ENCODE measurements at places on chromosomes 16 and 17.

GRCh38 chr16:29007730-29008593 lies 23.1 kb downstream of the LAT start:
- DNase-seq = no peak

- no peak for DNase-seq
These were observed 43.4 kb downstream of the HNF1B start for GRCh38 chr17:37701496-37701898.

DNA sequence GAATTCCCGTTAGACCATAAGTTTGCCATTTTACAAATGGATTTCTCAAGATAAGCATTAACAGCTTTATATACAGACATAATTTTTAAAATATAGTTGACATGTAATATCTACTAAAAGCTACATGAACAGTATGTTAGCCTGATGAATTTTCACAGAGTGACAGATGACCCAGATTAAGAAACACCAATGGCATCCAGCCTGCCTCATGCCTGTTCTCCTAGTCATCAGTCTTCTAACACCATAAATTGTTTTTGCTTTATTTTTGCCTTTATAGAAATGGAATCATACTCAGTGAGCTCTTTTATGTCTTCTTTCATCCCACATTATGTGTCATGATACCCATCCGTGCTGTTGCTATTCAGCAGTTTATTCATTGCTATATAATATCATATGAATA lies 80.0 kb downstream of the ATF7IP2 start:
- DNase-seq = no peak

- DNase-seq = no peak
These were observed 221.8 kb downstream of the MAP2K4 start for GRCh38 chr17:12242345-12242954.

DNA sequence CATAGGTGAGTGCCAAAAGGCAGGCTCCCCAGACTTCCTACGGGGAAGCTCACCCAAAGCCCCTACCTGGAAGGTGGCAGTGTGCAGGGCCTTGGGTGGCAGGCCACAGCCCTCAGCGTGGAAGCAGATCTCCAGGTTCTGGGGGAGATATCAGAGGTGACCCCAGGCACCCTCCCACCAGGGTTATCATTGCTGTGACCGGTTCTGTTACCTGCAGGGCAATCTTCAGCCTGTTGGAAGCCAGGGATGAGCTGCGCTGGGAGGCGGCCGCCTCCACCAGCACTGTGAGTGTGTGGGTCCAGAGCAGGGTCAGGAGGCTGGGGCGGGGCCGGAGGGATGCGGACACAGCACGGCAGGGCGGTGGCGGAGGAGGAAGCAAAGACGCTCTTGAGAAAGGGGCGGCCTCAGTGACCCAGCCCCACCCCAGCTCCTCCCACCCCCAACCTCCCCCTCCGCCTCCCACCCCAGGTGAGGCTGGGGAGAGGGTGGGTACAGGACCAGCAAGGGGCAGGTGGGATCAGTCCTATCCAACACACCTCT lies 13.1 kb downstream of the UNC13D start:
- DNase-seq = no peak

DNA sequence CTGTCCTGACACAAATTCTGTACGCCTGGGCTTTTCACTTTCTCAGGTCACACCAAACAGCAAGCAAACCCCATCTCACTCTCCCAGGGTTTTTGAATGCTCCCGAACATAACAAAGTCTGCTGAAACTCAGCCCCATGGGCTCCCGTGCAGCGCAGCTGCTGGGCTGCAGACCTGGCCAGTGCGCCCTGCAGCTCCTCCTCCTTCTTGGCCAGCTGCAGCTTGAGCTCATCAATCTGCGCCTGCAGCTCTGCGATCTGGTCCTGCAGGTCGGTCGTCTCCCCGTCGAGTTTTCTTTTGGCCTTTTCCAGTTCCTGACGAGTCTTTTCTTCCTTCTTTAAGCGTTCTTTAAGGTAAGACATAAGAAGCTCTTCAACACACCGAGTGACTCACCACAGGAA lies 70.5 kb downstream of the NDEL1 start:
- no peak for DNase-seq

DNA sequence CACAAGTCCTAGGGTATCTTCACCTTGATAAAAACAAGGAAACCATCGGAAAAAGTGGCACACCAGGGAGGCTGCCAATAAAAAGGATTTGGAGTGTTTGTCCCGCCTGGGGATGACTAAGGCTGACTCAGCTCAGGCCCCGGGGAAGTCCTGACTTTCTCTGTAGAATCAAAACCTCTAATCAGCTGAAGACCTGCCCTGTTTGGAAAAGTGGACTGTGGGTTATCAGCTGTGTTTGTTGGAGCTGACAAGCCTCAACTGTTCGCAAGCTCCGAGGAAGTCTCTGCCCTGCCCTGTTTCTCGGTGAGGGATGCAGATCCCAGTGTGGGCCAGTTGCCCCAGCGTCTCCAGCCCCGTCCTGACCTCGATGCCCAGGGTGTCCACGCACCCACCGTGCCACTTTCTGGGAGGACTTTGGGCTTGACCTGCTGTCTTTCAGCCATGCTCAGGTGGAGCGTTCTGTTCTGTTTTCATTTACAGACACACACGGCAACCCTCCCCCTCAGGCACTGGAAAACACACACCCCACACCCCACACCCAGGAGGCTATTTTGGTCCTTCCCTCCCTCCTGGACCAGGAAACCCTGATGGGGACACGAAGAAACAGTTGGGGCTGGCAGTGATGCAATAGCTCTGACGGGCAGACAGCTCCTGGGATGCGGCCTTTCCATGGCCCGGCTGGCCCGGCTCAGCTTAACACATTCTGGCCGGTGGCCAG lies 27.6 kb upstream of the PITPNA start:
- no peak for DNase-seq

GRCh38 chr16:56577300-56577625 lies 12.1 kb upstream of the MT3 start:
- DNase-seq = no peak

GRCh38 chr17:4859816-4860625 lies 26.9 kb downstream of the MINK1 start:
- no peak for DNase-seq

DNA sequence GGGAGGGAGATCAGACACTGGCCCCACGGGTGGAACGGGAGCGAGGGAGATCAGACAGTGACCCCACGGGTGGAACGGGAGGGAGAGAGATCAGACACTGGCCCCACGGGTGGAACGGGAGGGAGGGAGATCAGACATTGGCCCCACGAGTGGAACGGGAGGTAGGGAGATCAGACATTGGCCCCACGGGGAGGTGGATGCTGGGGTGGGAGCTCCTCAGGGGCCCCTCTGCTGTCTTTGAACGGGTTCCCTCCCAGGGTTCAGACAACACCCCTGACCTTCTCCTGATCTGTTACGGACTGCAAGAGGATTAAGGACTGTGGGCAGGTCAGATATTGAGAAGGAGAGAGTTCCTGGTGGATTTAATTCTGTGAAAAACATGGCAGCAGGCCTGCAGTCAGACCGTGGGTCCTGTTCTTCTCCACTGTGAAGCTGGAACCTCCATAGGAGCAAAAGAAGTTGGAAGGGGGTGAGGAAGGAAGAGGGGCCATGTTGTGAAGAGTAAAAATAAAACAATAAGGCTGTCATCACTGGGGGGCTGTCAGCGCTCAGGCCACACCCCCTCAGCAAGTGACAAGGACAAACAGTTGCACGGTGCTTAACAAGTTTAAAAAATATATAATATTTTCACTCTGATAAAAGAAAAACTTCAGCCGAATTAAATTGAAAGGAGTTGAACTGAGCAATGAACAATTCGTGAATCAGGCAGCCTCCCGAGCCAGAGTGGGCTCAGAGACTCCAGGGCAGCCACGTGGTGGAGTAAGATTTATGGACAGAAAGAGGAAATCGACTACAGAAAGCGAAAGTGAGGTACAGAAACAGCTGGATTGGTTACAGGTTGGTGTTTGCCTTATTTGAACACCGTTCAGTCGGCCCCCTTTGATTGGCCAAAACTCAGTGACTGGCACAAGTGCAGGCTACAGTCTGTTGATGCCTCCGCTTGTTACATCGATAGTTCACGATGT lies 348.7 kb upstream of the TNRC6C start:
- DNase-seq = peak; percentile 23

- DNase-seq = no peak
These were observed 17.9 kb downstream of the CASKIN1 start for GRCh38 chr16:2178321-2179106.

- no peak for DNase-seq
These were observed 55.4 kb upstream of the HAPSTR1 start for GRCh38 chr16:9035996-9036395.

DNA sequence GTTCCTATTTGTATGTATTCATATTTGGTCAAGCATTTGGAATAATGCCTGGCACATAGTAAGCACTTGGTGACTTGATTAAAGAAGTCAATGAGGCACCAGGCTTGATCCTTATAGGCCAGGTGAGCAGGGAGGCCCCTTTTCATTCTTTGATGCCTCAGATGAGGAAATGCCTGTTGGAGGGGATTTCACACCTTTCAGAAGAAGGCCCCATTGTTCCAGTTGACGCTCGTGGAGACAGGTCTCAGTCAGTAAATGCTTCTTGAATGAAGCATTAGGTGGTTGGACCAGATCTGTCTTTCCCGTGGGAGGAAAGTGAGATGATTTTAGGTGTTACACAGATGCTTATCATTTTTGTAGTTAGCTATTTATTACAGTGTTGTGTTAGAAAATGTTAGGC lies 13.0 kb downstream of the LCMT1 start:
- DNase-seq = no peak

DNA sequence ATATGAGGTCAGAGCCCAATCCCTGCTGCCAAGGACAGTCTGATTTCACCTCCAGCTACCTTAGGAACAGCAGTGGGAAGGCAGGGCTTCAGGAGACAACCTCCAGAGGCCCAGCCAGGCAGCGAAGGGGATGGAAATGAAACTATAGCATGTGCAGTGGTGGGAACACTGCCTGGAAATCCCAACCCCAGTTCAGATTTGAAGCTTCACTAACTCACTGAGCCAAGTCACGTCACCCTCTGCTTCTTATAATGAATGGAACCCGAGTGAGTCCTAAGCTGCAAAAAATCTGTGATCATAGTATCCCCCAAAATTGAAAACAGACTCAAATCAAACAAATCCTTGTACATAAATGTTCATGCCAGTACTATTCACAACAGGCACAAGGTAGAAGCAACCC lies 36.0 kb upstream of the SLC39A11 start:
- DNase-seq = no peak

GRCh38 chr16:26058326-26058725 lies 366.6 kb downstream of the HS3ST4 start:
- no peak for DNase-seq

- DNase-seq = peak; percentile 41
These were observed 300.6 kb downstream of the SEC14L1 start for GRCh38 chr17:77441130-77441920.

GRCh38 chr17:320139-320538 lies 32.5 kb downstream of the RPH3AL start:
- DNase-seq = no peak

- no peak for DNase-seq
These were observed 1332.3 kb downstream of the CDH11 start for GRCh38 chr16:63789603-63790002.

- DNase-seq = peak; percentile 6
These were observed 806 bp upstream of the CYB561 start for GRCh38 chr17:63446753-63447470.

DNA sequence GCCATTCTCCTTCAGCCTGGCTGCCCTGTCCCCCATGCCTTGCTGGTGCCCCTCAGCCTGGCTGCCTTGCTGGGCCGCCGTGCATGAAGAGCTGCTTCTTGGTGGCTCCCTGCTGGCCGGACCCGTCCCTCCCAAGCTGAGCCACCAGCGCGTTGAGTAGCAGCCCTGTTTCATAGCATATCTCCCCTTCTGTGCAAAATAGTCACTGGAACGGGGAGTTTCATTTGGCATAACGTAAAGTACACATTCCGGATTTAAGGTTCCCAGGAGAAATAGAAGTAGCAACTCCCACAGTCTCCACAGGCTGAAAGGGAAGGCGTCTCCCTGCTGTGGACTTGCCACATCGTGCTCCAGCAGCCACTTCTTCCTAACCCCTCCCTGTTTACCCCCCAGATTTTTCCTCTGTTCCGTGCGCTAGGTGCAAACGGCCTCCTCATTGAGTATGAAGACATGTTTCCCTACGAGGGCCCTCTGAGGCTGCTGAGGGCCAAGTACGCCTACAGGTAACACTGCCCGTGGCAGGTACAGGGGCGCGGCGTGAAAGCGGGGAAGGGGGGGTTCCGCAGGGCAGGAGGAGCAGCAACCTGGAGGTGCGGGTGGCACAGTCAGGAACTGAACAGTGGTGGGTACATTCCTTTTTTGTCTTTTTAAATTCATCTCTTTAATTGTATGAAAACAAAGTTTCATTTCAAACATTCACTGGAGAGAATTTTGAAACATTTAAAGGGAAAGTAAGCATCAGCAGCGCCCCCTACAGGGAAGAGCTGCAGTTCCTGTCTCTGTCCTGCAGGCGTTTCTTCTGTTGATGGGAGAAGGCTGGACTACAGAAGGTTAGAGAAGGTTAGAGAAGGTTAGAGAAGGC lies 5.8 kb upstream of the OGFOD3 start:
- DNase-seq = no peak

GRCh38 chr17:34613064-34614019 lies 34.0 kb downstream of the TMEM132E start:
- no peak for DNase-seq

GRCh38 chr17:56570199-56570598 lies 23.3 kb upstream of the NOG start:
- no peak for DNase-seq
